ENCODE measurements at places on chromosomes 12 and 14. TPM values are rescaled to one million over a fixed set of nuclear protein-coding genes. Genes with fewer than 3 reads are reported as not detected.

- no peak for DNase-seq
These were observed 157.4 kb downstream of the DHRS2 start for GRCh38 chr14:23793532-23793931.

GRCh38 chr14:103072595-103073366 is 11.2 kb upstream of the LBHD2 start:
- no peak for DNase-seq

DNA sequence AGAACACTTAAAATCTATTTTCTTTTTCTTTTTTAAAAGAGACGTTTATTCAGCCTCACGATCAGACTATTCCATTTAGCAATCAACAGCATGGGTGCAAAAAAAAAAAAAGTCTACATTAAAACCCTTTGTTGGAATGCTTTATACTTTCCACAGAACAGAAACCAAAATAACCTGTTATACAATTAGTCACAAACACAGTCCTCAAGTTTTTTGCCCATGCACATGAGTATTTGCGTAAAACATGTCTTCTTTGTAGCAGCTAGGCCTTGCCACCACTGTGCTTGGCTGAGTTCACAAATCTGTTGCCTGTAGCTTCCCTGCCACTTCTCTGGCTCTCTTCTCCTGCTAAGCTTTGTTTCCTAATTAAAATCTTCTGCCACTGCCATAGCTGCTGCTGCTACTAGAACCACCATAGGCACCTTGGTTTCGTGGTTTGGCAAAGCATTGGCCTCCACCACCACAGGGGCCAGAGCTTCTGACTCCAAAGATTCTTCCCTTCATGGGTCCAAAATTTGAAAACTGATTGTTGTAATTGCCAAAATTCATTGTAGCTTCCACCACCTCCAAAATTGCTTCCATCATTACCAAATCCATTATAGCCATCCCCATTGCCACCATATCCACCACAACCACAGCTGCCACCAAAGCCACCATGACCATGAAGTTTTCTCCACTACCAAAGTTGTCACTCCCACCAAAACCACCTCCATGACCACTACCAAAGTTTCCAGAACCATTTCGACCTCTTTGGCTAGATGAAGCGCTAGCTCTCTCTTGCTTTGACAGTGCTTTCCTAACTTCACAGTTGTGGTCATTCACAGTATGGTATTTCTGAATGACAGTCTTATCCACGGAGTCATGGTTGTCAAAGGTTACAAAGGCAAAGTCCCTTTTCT is 38.1 kb downstream of the KLRG1 start:
- DNase-seq: no peak

DNA sequence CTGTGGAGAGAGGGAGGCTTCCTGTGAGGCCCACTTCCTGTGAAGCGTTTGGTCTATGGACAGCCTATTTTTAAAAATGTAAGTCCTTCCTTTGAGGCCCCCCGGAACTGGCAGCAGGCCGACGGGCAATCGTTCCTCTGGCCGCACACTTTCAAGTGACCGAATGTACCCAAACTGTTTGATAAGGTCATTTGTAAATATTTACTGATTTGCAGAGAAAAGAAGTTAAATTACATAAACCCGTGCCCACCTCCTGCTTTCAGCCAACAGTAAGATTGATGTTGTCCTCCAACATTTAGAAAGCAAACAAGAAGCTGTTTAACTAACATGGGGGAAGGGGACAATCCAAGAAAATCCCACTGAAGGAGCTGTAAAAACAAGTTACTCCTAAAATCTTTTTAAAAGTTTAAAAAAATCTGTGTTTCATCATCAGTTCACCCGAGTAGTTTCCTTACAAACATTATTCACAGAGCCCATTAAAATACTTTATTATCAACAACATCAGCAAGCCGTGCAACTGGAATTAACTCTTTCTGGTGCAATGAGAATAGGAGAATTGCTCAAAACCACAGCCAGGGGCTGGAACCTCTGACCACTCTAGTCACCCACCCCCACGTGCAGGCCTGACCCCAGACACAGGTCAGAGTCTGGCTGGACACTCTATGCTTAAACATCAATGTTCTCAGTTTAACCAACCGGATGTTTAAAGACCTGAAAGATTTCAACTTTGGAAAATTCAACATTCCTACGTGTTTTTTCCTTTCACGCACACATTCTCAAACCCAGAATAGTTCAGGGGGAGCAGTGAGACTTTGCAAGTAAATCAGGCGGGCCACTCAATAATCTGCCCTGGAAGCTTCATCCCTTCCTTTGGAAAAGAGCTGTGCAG is 65.3 kb downstream of the FOXN3 start:
- DNase-seq: peak; percentile 21

GRCh38 chr12:55938826-55939501 is 8.0 kb downstream of the DGKA start:
- no peak for DNase-seq

DNA sequence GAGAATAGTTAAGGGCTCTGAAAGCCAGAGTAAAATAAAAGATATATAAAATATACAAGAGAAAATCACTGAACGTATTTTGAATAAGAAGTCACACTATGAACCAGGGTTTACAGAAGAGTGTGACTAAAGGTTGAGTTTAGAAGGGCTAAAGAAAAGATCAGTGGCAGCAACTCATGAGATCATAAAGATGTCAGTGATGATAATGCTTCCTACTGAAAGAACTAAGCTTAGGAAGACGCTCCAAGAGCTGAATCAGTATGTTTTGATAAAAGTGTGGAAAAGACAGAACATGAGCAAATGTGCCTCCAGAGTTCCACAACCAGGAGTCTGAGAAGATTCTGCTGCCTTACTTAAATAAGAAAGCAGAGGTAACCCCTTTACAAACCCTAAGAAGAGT is 74.6 kb downstream of the KITLG start:
- no peak for DNase-seq

DNA sequence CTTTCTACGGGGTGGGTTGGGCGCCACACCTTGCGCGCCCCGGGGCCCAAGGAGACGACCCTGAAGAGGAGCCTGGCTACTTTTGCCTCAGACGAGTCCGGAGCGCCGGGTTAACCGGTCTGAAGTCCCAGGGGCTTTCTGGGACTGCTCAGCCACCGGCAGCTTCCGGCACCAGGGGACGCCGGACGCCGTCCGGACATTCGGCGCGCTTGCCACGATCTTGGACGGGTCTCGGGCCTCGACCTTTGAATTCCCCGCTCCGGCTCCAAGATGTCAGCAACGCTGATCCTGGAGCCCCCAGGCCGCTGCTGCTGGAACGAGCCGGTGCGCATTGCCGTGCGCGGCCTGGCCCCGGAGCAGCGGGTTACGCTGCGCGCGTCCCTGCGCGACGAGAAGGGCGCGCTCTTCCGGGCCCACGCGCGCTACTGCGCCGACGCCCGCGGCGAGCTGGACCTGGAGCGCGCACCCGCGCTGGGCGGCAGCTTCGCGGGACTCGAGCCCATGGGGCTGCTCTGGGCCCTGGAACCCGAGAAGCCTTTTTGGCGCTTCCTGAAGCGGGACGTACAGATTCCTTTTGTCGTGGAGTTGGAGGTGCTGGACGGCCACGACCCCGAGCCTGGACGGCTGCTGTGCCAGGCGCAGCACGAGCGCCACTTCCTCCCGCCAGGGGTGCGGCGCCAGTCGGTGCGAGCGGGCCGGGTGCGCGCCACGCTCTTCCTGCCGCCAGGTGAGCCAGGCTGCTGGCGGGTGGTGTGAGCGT is at the start of gene ACOT4:
Gene ACOT4, plus strand, starts transcription at position 184 of the 760 bp plus-strand sequence. Its CDS starts 87 bp downstream, at position 271.
- DNase-seq: no peak

GRCh38 chr12:16168078-16168477 is 109.4 kb downstream of the SLC15A5 start:
- DNase-seq: no peak

DNA sequence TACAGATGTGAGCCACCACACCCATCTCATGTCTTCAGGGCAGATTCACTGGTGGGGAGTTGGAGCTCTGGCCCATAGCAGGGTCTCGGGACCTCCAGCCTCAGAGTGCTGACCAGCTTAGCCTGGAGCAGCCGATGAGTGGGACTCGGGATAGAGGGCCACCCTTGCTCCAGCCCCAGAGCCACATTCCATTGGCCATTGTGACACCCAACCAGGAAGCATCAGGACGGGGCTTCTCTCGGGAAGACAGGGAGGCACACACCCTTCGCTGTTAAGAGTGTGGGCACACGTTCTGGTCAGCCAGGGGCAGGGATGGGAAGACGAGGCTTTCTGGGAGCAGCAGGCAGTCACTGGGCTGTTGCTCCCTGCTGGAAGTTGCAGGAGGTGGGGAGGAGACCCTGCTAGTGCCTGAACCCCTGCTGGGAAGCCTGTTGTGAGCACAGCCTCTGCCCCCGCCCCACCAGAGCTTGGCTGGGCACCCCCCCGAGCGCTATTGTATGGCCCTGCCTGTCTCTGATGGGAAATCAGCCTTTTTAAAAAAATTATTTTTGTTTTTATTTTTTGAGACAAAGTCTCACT is 1.6 kb downstream of the ADGRD1 start:
- no peak for DNase-seq

DNA sequence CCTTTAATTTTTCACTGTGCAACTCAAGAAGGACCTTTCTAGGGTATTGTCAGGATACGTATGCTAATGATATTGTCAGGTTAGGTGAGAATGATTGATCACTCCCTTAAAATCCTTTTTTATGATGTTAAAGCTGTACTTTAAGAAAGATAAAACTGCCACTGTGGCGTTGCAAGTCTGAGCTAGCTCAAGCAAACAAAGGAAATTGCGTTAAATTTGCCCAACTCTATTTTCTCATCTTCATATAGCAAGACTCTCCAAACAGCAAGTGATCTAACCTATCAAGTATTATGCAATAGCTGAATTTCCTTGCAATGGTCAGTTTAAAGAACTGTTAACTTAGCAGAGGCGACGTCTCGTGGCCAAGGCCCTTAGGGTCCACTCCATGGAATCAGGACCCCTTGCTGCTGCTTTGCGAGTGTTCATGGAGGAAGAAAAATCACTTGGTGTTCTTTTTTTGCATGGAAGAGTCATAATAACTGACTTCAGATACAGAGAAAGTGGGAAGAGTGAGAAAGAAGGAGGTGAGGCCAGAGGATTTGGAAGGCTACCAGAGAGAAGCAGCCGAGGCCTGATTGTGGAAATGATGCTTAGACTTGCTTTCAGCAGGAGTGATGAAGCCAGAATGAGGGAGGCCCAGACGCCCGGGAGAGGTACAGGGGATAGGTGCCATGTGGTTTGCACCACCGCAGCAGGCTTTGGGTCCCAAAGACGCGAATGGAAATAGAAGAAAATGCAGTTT is 2.5 kb downstream of the TRAF3 start:
- no peak for DNase-seq

- DNase-seq: no peak
These were observed at the start of gene AQP5 for GRCh38 chr12:49961111-49961922. TSS of gene AQP5 (plus strand) at chr12:49961872. CDS start at chr12:49962018, 146 bp downstream.

DNA sequence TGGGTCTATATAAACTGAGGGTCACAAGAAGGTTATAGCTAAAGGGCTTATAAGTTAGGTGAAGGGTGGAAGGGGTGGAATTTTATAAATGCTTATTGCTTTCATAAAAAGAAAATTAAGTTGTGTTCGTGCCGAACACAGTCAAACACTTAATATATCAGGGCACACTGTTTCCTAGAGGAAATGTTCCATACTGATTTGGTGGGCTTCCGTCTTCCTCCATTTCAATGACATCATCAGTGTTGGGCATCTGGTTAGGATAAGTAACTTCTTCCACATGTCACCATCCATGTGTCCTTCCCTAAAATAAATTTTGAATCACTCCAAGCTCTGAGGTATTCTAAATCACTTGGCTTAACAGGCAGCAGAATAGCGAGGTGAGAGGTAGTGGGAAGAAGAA is 466.4 kb downstream of the MED13L start:
- DNase-seq: no peak

DNA sequence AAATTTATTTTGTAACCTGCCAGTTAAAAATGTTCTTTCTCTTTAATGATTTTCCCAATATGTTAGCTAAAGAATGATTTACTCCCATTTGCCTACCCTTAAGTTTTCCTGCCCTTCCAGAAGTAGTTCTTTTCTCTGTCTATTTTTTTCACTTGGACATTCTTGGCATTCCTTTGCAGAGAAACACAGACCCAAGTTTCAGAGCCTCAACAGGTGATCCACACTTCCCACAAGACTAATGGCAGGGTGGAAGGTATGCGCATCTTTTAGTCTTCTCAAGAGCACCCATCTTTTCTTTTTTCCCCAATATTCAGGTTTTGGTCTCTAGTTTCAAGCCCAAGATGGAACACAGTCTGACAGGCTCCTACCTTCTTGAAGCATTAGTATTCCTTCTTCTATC is 420.7 kb downstream of the ADAMTS20 start:
- no peak for DNase-seq

GRCh38 chr12:13573698-13574321 is 377.3 kb downstream of the EMP1 start:
- peak; percentile 0 for DNase-seq

DNA sequence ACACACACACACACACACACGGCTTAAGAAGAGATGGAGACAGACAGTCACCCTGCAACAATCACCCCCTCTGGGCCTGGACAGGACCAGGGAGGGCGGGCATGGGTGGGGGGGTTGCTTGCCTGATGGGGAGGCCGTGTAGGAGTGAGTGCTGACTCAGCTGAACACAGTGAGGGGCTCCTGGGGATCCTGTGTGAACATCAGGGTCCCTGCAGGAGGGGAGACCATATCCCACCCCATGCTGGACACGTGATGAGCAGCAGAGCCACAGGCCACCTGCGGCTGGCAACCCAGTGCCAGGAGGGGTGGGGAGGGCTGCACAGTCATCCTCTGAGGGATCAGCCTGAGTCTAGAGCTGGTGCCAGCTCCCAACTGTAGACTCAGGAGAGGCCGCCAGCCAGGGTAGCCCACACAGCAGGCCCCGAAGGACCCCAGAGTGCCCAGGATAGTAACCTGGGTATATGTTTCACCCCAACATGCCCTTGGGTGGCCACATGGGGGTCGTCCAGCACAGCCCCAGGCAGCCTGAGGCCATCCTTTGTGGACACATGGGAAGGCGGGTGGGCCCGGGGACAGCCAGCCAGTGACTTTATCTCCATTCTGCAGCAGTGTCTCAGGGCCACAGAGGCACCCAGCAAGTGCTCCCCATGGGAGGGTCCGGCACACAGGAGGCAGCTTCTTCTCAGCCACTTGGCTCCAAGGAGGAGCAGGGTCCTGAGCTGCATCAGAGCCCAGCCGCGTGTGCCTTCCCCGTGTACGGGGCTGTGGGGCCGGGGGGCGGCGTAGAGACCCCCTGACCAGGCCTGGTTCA is 73.7 kb upstream of the SFSWAP start:
- DNase-seq: no peak

GRCh38 chr12:46124132-46124847 is 133.9 kb upstream of the SCAF11 start:
- no peak for DNase-seq

DNA sequence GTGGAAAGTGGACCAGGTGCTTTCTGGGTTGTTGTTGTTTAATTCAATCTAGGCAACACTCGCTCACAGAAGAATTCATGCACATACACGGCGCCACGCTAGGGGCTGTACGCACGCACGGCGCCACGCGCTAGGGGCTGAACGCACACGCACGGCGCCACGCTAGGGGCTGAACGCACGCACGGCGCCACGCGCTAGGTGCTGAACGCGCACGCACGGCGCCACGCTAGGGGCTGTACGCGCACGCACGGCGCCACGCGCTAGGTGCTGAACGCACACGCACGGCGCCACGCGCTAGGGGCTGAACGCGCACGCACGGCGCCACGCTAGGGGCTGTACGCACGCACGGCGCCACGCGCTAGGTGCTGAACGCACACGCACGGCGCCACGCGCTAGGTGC is 54.3 kb downstream of the NINJ2 start:
- DNase-seq: no peak

GRCh38 chr14:91142214-91142668 is 28.4 kb downstream of the DGLUCY start:
- no peak for DNase-seq

The PTPN21 gene
- total RNA-seq: 21.7 TPM

The HNF1A gene
- total RNA-seq: not detected

The SLC2A14 gene
- total RNA-seq: not detected

The MYF6 gene
- total RNA-seq: 119 TPM

The GUCY2C gene
- total RNA-seq: not detected

The IGF1 gene
- total RNA-seq: 0.24 TPM
